Omental fat pad (tissue), 4 donors: ENCODE measurements at places on chromosomes 3 and 15. TPM values are rescaled to one million over a fixed set of nuclear protein-coding genes. Genes with fewer than 3 reads are reported as not detected.

Gene LRRC2
- 5.4 TPM for total RNA-seq

Gene ROBO2
- total RNA-seq: 1.3 TPM

Gene ACAD9
- 48.9 TPM for total RNA-seq

Gene SATB1
- 32.6 TPM for total RNA-seq

Gene TEX55
- not detected for total RNA-seq

Gene SLC22A14
- total RNA-seq: 0.65 TPM

Gene EPHB3
- total RNA-seq: 2.3 TPM

Gene CD200
- 40.4 TPM for total RNA-seq

Gene TMEM207
- not detected for total RNA-seq

Gene RLBP1
- total RNA-seq: not detected

Gene STRIT1
- not detected for total RNA-seq

Gene SH2D7
- total RNA-seq: not detected

Gene GOLGA8T
- total RNA-seq: not detected
